ENCODE measurements at places on chromosomes 5 and 9.

DNA sequence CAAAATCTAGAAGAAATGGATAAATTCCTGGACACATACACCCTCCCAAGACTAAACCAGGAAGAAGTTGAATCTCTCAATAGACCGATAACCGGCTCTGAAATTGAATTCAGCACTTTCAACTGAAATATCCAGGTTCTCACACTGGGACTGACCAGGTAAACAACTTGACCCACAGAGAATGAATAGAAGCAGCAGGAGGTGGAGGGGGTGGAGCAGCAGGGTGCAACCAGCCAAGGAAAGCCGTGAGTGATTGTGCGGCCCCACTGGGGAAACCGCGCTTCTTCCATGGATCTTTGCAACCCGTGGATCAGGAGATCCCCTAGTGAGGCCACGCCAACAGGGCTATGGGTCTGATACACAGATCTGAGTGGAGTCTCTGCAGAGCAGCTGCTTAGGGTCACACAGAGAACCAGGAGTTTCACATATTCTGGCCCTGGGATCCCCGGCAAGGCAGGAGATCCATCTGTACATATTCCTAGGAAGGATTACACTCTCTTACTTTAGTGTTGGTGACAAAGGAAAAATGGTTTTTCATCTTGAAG is 181.5 kb downstream of the SLCO4C1 start:
- DNase-seq = no peak

DNA sequence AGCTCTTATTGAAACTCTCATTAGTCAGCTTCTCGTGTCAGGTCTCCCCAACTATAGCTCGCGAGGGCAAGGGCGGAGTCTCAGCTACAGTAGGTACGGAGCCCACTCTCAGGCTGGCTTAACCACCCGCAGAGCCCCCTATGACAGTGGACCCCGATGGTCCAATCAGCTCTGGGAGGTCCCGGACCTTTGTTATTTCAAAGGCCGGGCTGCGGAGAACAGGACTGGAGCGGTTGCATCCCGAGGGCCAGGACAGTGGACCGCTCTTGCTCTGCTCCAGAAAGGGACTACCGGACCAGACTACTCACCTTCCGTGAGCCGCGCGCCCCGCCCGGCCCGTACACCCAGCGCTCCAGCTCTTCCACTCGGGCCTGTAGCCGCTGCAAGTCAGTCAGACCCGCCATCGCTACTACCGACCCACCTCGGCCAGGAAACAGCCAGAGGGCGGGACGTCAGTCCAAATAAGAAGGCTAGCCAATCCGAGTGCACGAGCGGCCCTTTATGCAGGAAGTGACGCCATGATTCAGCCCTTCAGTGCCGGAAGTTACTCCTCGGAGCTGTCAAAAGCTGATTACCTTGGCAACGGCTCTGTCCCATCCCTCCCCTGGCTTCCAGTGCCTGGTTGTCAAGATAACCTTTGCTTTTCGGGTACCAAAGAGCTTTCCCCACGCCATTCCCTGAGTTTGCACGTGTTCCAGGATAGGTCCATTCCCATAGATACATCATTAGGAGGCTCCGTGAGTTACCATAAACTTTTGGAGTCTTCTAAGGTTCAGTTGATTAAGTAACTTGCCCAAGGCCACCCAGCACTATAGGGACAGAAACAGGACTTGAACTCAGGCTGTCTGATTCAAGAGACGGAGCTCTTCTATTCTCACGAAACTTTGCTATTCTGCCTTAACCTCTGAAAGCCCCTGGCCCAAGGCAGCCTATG is at the start of gene DCTN3:
DCTN3 (minus strand) TSS at position 435 of the 934 bp plus-strand sequence; CDS start at position 404, 31 bp downstream.
- peak; percentile 96 for DNase-seq

DNA sequence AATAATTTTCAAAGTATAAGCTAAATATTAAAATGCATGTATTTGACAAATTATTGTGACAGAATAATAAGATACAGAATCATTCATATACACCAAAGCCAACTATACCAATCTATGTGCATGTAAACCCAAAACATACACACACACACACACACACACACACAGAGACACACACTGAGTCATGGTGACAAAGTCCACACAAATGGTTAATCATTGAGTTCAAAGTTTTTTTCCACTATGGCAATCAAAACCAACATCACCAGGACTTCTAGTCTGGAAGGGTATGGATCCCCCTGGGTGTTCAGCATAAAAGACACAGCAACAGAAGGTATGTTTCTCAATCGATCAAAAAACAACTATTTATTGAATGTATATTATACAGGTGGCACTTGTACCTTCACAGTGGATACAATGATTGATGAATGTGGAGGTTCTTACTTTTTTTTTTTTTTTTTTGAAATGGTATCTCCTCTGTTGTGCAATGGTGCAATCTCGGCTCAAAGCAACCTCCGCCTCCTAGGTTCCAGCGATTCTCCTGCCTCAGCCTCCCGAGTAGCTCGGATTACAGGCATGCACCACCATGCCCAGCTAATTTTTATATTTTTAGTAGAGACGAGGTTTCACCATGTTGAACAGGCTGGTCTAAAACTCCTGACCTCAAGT is 137.0 kb downstream of the PDE4D start:
- no peak for DNase-seq

DNA sequence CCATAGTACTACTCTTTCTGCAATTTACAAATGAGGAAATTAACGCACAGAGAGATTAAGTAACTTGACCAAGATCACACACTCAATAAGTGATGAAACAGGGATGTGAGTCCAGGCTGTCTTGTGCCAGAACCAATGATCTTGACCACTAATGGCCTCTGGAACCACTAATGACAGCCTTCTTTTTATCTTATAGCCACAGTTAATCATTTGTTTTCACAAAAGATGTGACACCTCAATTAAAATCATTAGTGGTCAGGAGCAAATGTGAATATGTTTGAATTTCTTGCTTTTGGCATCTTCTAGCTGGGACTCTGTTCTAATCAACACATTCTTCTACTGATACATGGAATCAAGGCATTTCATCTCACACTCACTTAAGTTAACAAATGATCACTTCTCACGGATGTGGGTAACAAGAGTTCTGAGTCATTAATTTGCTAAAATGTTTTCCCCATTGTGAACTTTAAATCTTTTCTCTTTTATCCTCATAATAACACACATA is 102.7 kb upstream of the CD180 start:
- DNase-seq = peak; percentile 83

GRCh38 chr9:72464857-72465592 is 56.4 kb upstream of the TMC1 start:
- no peak for DNase-seq

- no peak for DNase-seq
Measured at GRCh38 chr5:141855265-141856036, 22.8 kb downstream of the PCDH1 start.

- no peak for DNase-seq
Measured at GRCh38 chr5:51829691-51830090, 446.4 kb downstream of the ISL1 start.
